ENCODE measurements at places on chromosomes 6 and 20.

DNA sequence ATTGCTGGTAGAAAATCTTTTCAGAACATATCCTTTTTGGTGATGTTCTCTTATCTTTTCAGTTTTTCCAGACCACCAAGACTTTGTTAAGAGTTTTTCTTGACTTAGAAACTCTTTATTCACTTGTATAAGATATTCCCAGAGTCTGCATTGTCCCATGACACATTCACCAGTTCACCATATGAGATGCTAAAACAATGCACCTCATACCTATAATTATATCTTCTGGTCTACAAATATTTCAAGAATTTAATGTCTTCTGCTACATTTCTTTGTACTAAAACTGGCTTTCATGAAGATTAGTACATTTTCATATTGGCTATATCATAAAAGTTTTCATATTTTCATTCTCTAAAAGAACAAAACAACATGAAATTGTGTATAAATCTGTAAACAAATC lies 111.3 kb downstream of the ADGRG6 start:
- no peak for DNase-seq

DNA sequence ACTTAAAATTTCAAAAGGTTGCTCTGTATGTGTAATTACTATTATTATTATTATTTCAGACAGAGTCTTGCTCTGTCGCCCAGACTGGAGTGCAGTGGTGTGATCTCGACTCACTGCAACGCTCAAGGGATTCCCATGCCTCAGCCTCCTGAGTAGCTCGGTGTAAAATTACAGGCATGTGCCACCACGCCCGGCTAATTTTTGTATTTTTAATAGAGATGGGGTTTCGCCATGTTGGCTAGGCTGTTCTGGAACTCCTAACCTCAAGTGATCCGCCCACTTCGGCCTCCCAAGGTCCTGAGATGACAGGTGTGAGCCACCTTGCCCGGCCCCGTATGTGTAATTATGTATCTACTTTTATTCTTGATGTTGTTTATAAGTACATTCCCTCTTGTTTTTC lies 65.3 kb upstream of the ZNF217 start:
- DNase-seq, result no peak

DNA sequence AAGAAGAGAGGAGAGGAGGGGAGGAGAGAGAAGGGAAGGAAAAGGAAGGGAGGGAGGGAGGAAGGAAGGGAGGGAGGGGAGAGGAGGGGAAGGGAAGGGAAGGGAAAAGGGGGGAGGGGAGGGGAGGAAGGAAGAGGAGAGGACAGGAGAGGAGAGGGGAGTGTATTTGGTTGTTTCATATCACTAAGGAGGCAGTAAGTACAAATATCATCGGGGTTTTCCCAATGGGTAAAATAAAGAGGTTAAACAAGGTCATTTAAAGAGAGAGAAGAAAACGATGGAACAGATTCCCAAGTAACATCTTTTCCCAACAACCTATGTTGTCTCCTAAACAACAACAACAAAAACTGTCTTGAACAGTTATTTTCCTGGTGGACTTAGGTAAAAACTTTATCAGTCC lies 43.6 kb downstream of the MBOAT1 start:
- DNase-seq, result no peak

DNA sequence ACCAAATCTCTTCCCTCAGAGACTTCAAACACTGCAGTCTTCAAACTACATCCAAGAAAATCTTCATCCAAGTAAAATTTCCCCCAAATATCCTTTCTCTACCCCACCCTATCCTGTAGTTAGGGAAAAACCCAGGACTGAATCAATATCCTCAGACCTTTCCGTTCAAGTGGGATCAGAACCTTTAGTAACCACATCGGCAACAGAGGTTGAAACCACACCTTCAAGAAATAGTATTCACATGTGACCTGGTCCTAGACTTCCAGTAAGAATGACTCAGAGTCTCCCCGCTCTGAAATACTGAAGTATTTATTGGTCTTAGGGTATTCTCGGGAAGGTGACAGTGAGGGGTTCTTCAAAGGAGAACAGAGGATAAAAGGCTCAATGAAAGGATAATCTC lies 8.7 kb downstream of the HLA-DPA1 start:
- no peak for DNase-seq

DNA sequence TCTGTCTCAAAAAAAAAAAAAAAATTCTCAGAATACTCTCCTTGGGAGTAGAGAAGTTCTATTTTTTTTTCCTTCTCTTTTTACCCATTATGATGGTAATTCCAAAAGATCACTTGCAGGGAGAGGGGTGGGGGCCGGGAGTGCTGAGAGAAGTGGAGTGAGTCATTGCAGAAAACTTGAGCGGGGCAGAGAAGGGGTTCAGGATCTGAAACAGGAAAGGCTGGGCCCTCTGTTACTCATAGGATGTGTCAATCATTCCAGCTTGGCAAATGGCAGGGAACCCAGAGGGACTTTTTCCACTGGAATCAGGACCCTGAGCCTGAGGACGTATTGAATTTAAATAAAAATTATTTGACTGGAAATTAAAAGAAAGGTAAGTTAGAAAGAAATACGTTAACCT lies 111.4 kb upstream of the ARMC2 start:
- no peak for DNase-seq

All from activated T-cell treated with anti-CD3 and anti-CD28 coated beads, Interleukin-2, amount 50 U/mL, for 48 hours (primary cell).